ENCODE measurements at places on chromosomes 3 and 15. TPM values are rescaled to one million over a fixed set of nuclear protein-coding genes. Genes with fewer than 3 reads are reported as not detected.

The HYPK gene
- total RNA-seq: 20.9 TPM

The SAMD7 gene
- total RNA-seq: not detected

The FANCD2OS gene
- total RNA-seq: not detected

The VWA5B2 gene
- total RNA-seq: not detected

The FSD2 gene
- total RNA-seq: not detected

The PTH1R gene
- 0.49 TPM for total RNA-seq

Measured in M059J (cell line).